T-helper 1 cell (primary cell): ENCODE measurements at places on chromosomes 13 and 19.

- no peak for DNase-seq
Measured at GRCh38 chr19:28701491-28701890, 511.5 kb downstream of the UQCRFS1 start.

GRCh38 chr19:57648331-57649003, 15.5 kb downstream of the ZNF211 start:
- no peak for DNase-seq

GRCh38 chr13:20064128-20064527, 96.7 kb downstream of the GJA3 start:
- no peak for DNase-seq

- DNase-seq, result no peak
Measured at GRCh38 chr13:48590141-48590901, 57.4 kb upstream of the RCBTB2 start.

GRCh38 chr13:50198508-50198907, 183.3 kb downstream of the KCNRG start:
- no peak for DNase-seq

DNA sequence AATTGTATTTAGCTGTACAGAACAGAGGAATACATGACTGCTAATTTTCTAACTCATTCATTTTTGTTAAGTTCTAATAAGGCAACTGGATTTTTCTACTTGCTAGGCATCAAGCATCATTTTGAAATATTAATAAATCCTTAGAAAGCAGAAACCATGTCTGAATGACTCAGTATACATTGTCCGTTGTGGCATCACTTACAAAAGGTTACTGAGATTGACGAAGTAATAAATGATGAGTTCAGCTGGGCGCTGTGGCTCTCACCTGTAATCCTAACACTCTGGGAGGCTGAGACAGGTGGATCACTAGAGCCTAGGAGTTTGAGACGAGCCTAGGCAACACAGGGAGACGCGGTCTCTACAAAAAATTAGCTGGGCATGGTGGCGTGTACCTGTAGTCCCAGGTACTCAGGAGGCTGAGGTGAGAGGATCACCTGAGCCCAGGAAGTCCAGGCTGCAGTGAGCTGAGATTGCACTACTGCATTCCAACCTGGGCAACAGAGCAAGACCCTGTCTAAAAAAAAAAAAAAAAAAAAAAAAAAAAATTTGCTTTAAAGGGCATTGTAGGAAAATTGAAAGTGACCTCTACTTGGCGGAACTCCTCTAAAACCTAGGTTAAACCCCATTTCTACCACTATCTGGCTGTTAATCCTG, 36.6 kb downstream of the LHFPL6 start:
- no peak for DNase-seq

DNA sequence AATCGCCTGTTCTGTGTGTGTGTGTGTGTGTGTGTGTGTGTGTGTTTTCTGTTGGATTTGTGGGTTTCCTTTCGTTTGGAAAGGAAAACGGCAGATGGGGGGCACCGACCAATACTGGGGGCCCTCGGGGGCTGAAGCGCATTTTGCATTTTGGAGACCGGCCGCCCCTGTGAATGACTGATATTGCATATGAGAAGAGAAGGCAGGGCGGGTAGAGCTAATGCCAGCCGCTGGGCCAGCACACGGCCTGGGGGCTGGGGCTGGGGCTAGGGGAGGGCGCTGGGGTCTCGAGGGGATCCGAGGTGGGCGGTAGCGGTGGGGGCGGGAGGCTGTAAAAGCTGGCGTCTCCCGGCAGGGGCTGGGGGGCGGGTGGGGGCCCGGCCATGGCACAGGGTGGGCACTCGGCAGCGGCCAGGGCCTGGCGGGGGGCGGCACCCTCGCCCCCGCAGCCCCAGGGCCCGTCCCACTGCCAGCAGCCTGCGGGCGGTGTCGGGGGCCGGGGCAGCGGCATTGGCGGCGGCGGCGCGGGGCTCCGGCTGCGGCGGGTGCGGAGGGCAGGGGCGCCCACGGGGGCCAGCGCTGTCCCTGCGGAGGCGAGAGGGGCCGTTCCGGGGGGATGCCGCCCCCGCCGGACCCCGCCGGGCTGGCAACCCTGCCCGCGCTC, 11.2 kb downstream of the ANO8 start:
- DNase-seq, result no peak

GRCh38 chr13:35881360-35881759, 249.8 kb downstream of the DCLK1 start:
- DNase-seq, result no peak

DNA sequence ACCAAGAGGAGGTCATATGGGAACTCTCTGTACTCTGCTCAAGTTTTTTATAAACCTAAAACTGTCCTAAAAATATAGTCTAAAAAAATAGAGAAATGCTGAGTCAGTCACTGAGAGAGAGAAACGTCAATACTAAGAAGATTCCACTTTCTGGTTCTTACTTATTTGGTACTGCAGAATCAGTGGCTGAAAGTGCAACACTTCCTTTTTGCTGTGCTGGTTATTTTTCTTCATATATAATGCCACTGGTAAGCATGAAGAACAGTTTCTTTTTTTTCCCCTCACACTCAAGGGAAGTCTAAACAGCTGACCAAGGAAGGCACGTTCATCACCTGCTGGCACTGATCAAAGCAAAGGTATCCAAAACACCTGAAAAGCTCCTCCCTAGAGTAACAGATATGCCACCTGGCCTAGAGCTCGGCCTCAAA, 44.3 kb upstream of the N4BP2L1 start:
- no peak for DNase-seq

DNA sequence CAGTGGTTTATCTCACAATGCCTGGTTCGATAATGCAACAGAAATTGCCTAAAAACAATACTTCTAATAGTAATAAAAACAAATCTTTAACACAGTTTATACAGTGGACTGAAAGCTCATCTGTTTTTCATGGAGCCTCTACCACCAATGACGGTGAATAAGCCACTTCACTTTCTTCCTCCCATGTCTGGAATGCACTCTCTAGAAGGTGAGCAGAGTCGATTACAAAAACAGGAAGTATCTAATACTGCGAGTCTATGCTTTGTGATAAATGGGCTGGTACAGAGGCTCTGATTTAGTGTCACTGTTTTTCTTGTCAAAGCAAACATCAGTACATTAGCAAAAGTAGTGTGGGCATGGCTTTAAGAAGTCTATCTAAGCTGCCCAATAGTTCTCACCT, 1348.6 kb upstream of the SLC10A2 start:
- no peak for DNase-seq

DNA sequence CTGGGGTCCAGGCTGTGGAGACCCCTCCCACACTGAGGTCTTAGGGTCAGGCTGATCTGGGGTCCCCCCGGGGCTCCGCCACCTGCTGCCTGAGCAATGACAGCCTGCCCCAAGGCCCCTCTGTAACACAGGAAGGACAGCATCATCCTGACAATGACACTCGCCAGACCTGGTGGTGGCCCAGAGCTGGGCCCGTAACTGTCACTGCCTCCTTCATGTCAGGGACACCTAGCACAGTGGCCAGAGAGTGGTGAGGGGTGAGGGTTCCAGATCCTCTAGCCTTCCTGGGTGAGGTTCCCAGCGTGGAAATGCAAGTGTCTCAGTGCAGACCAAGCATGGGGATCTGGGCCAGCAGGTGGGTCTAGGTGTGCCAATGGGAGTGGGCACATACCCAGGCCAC, 27.8 kb downstream of the OPA3 start:
- no peak for DNase-seq

DNA sequence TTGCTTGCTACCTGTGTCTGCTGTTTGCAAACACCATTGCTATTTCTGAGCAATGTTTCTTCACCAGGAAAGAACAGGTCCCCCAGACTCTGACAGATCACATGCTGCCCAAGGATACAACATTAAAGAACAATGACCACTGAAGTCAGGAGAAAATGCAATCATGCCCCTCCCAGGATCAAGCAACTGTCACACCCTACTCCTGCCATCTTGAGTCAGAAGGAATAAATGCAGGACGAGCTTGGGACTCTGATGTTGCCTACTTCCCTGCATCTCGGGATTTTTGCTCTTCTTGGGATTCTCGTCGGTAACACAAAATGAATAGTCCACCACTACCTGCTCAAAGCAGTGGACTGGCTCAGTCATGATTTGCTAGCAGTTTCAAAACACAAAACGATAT, 490.6 kb downstream of the COG6 start:
- DNase-seq, result no peak
